ENCODE measurements at places on chromosomes 6 and 20.

- DNase-seq, result peak; percentile 71
These were observed at the start of gene TMEM200A for GRCh38 chr6:130365166-130366106. TMEM200A (plus strand) TSS chr6:130366017; CDS start chr6:130440423, 74,406 bp downstream.

- DNase-seq, result peak; percentile 35
These were observed 1.8 kb downstream of the OSER1 start for GRCh38 chr20:44208770-44209169.

GRCh38 chr6:97705568-97705967 lies 422.6 kb upstream of the MMS22L start:
- peak; percentile 19 for DNase-seq

DNA sequence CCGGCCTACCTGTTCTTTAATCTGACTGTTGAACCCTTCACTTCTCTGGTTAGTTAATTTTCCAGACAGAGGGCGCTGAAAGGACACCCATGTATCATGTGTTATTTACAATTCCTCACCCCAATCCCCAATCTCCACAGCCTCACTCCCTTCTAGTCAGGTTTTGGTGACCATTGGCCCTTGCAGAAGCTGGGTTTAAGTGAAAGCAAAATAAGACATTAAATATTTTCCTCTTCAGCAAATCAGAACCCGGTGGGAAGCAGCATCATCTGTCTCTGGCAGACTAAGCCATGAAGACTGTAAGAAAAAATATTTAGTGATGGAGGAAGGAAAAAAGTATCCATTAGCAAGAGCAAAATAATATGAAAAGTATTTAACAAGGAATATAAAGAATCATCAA lies 9.4 kb upstream of the HLA-DQA1 start:
- DNase-seq, result peak; percentile 1

- no peak for DNase-seq
These were observed 247.0 kb upstream of the ECI2 start for GRCh38 chr6:4382362-4382853.

DNA sequence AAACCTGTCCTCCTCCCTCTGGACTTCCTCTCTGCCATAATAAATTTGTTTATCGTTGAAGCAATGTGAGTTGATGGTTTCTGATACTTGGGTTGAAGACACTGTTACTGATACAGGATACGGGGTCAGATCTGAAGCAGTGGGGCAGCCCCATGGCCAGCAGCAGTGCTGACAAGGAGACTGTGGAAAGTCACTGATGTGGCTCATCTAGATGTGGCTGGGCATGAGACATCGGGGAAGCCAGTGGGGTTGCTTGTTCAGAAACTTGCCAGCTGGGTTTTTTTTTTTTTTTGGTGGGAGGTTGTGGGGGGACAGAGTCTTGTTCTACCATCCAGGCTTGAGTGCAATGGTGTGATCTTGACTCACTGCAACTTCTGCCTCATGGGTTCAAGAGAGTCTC lies 2.6 kb upstream of the BPI start:
- no peak for DNase-seq

GRCh38 chr20:21173485-21173884 lies 47.6 kb downstream of the KIZ start:
- no peak for DNase-seq

- DNase-seq, result no peak
These were observed at the start of gene AIF1 for GRCh38 chr6:31614684-31615578. AIF1 (plus strand) TSS chr6:31615234; CDS start chr6:31615330, 96 bp downstream.

DNA sequence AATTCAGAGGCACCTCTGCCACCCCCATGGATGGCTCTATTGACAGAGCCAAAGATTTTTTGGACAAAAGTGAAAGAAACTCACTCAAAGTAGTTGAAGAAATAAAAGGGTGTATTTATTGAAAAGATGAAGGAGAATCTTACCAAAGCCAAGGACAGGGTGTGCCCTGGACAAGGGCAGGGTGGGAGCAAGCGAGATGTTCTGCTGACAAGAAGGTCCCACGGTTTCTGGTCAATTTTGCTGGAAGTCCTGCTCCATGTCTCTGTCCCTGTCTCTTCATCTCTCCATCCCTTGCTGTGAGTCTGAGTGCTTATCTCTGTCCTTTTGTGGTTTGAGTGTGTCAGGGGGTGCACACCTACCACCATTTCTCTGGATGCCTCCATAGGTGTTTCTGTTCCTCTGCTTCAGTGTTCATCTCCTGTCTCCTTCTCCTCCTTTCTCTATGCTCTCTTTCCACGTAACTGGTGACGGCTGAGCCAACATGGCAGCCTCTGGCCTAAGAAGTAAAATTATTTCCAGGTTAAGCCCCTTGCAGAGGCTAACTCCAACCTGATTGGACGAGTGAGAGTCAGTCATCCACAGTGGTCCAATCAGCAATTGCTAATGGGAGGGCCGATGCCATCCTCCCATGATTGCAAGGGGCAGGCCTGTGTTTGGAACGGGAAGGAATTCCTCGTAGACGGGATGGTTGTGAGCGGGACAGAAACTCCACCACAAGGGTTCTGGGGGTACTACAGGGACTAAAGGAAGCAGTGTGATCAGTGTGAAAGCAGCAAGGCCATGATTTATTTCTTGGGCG lies 502.1 kb upstream of the CDH4 start:
- no peak for DNase-seq

- no peak for DNase-seq
These were observed 13.9 kb downstream of the LRFN2 start for GRCh38 chr6:40573221-40573620.

GRCh38 chr20:13085275-13085674 lies 76.5 kb downstream of the SPTLC3 start:
- no peak for DNase-seq

DNA sequence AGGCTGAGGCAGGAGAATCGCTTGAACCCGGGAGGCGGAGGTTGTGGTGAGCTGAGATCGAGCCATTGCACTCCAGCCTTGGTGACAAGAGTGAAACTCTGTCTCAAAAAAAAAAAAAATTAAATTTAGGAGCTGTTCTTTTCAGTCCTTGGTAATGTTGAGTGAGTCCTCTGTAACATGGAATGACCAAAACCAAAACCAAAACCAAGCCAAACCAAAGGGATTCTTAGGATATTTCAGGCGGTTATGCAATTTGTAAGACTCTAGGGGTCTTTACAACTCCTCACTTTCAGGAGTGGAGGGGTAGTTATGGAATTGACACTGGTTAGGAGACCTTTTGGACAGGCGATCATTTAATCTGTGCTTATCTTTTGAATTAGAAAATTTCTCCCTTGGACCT lies 15.8 kb downstream of the TIAM2 start:
- peak; percentile 50 for DNase-seq

GRCh38 chr6:3793545-3793944 lies 42.0 kb upstream of the PXDC1 start:
- no peak for DNase-seq

DNA sequence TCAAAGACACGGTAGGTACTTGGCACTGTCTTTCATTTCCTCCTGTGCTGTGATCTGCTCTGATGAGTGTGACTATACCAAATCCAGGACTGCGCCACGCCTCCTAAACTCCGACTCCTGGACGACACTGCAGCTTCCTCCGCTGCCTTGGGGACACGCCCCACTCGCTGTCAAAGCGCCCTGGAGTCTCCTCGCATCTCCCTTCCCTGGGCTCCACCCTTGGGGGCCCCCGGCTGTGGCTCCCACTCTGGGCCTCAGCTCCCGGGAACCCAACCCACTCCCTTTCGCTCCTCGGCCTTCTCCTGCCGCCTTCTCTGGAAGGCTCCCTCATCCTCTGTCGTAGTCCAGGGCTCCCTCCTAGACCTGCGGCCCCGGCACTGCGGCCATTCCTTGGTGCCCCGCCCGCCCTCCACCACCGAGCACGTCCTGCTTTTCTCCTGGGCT lies 61.2 kb downstream of the RSPH3 start:
- DNase-seq, result peak; percentile 21

- DNase-seq, result peak; percentile 88
These were observed 84.9 kb upstream of the NAA20 start for GRCh38 chr20:19932170-19932667.

GRCh38 chr6:109461733-109462526 lies 6.4 kb upstream of the MICAL1 start:
- no peak for DNase-seq

- DNase-seq, result no peak
These were observed 145.4 kb downstream of the RPS12 start for GRCh38 chr6:132959639-132960326.

All from fibroblast of skin of right biceps (primary cell).